ENCODE measurements at places on chromosomes 12 and 14. TPM values are rescaled to one million over a fixed set of nuclear protein-coding genes. Genes with fewer than 3 reads are reported as not detected.

GRCh38 chr12:62998454-62998853 is 63.5 kb upstream of the PPM1H start:
- H3K36me3 ChIP-seq, result no peaks in the 10 kb centered on the region
- no peaks in the 10 kb centered on the region for H3K4me1 ChIP-seq
- H3K4me3 ChIP-seq, result no peak overlapping the region
- DNase-seq, result no peak
- H3K27me3 ChIP-seq, result no peaks in the 10 kb centered on the region
- no peak overlapping the region for H3K27ac ChIP-seq

DNA sequence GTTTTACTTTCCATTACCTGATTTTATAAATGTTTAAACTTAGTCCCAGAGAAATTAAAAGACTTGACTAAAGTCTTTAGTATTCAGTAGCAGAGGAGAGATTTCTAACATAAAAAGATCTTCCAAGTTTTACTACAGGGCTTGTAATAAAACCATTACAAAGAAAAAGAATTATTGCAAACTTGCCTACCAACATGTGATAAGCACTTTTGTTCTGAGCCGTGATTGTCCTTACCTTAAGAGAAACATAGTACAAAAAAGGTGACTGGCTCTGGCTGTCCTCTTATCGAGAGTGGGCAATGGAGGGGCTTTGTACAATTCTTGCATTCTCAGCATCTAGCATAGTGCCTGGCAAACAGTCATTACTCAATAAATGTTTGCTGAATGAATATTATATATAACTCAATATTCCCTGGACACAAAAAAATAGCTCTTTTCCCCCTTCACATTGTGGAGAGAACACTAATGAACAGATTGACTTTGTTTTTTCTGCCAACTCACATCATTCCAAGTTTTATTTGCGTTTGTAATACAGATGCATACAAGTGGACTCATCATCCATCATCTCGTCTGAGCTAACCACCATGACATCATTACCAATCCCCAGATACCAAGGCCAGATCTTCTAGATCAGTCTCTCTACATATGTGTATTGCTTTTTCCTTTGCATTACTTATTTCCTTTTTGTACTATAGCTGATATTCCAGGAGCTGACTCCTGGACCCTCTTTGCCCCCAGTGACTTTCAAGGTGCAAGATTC is 192.8 kb upstream of the EEA1 start:
- no peak overlapping the region for H3K4me3 ChIP-seq
- DNase-seq, result no peak
- no peak overlapping the region for H3K27ac ChIP-seq
- no peaks in the 10 kb centered on the region for H3K36me3 ChIP-seq

DNA sequence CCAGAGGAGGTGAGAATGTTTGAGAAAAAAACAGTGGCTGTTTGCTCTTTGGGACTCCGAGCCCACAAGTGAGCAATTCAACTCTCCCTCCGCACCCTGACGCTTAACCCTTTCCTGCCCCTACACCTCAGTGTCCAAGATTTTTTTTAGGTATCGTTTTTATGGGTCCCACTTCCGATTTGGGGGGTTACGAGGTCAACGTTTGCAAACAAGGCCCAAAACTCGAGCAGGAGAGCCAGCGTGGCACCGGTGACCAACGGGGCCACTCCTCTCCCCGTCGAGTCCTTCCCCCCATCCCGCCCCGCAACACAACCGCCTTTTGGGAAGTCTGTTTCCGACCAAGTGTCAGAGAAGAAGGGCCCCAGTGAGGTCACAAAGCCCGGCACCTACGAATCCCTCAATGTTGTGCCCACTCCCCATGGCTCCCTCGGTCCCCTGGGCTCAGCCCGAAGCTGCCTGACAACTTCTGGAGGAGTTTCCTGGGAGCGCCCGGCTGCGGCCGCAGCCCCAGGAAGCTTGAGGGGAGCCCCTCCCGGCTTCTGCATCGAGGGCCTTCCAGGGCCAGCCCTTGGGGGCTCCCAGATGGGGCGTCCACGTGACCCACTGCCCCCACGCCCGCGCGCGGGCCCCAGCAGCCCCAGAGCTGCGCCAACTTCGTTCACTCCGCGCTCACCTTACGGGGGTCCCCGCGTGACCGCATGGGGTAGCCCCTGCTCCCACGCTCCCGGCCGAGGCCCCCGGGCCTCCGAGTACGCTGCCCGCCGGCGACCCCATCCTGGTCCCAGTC is 1.2 kb downstream of the CDK2AP1 start:
- peak overlapping the region; percentile 60 for H3K4me3 ChIP-seq
- peaks cover 30% of the 10 kb centered on the region for H3K4me1 ChIP-seq
- DNase-seq, result no peak
- no peaks in the 10 kb centered on the region for H3K36me3 ChIP-seq
- peak overlapping the region; percentile 64 for H3K27ac ChIP-seq

Gene GPRC5A
- 0.23 TPM for total RNA-seq

Gene TMEM132D
- total RNA-seq, result not detected

- no peaks in the 10 kb centered on the region for H3K36me3 ChIP-seq
- H3K27me3 ChIP-seq, result no peaks in the 10 kb centered on the region
- H3K4me3 ChIP-seq, result no peak overlapping the region
These were observed 10.7 kb upstream of the TMBIM6 start for GRCh38 chr12:49730568-49731101.

DNA sequence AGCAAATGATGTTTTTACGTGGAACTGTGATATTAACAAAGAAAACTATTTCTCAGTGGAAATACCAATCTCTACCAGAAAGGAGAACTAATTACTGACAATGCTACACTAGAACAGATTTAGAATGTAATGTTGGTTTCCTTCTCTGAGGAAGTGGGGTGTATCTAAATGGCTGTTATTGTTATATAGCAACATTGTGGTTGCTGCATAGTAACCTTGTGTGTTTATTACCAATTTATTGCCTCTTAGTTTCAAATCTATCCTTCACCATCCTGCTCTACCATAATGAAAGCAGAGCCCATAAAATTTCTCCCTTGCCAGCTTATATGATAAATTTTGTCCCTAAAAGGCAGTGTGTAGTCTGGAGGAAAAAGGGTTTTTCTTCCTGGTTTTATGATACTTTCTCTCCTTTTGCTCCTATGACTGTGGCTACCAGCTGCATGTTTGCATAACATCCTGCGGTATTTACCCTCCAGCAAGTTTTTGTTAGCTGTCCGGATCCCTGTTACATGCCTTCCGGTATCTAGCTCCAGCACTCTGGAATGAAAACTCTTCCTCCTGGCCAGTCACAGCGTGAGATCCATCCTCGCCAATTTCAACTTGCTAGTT is 5.7 kb upstream of the KLRK1 start:
- peak overlapping the region; percentile 22 for H3K27ac ChIP-seq
- DNase-seq, result peak; percentile 15
- H3K4me3 ChIP-seq, result no peak overlapping the region
- no peaks in the 10 kb centered on the region for H3K36me3 ChIP-seq
- H3K4me1 ChIP-seq, result no peaks in the 10 kb centered on the region

Measured in gastrocnemius medialis (tissue), 4 donors.